ENCODE measurements at places on chromosomes 16 and 17.

- DNase-seq: no peak
These were observed 218.7 kb downstream of the NTN1 start for GRCh38 chr17:9239793-9240658.

DNA sequence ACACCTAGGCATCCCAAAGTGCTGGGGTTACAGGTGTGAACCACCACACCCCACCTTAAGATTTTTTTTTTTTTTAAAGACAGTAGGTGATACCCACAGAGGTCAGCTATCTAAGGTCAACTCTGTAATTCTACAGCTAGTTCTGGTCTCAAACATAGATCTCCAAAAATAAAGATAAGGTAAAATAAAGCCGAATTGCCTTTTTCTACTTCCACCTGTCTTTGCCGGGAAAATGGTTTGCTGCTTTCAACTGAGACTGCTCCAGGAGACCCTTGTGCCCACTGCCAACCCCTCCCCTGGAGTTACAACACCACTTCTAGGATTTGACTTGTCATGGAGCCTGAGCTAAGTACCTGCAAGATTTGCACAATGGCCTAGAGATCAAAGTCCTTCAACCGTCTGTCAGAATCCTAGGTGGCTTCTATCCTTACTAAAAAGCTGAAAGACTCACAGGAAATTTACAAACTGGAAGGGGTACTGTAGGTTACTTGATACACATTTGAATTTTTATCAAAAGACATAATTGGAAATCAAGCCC is 4.7 kb upstream of the CNOT1 start:
- no peak for DNase-seq

DNA sequence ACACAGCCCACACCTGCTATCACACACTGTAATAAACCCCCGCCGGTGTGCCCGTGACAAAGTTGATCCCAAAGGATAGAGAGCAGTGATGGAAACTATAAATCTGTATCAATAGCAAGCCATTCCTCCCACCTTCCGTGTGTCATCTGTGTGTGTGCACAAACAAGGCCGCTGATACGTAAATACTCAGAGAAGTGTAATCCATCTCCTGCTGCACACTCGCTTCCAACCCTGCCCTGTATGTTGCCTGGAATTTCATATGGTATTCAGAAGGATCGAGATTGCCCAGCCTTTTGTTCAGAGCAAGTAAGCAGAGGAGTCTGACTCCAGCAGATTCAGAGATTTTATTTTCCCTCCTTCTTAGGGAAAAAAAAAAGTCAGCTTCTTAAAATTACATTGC is 581.1 kb upstream of the ZFHX3 start:
- no peak for DNase-seq

GRCh38 chr17:8739097-8739496 is 5.5 kb downstream of the CCDC42 start:
- DNase-seq: no peak

DNA sequence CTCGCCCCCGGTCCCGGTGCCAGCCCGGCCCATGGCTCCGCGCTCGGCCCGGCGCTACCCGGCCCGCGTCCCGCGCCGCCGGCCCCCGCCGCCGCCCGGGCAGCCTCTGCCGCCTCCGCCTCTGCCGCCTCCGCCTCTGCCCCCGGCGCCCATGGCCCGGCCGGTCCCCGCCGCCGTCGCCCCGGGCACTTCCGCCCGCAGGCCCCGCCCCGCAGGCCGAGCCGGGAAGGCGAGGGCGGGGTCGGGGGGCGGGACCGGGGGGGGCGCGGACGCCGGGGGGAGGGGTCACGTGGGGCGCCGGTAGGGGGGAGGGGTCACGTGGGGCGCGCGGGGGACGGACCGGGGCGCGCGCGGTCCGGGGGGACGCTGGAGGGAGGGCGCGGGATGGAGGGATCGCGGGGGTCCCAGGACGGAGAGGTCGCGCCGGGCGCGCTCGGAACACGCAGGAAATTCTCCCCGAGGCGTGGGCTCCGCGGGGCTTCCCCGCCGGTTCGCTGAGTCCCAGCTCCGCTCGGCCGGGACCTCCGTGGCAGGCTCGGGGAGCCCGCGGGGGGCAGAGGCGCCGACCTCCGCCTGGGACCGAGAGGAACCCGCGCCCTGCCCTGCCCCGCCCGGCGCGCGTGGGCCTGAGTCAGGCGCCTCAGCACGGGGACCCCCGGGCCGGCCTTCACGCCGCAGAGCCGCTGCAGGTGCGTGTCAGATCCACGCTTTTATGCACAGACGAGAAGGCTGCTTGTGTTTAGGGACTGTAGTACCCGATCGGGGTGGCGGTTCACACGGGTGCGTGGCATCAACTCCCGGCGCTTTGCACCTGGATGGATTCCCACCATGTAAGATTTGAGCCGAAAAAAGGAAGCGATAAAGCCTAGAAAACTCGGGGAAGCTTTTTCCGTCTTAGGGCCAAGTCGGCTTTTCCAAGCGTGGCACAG is at the start of gene PGAP6:
PGAP6 (minus strand) TSS at position 190 of the 929 bp plus-strand sequence; CDS start at position 33, 157 bp downstream.
- DNase-seq: no peak

GRCh38 chr16:56571525-56571924 is 6.7 kb downstream of the MT4 start:
- no peak for DNase-seq

DNA sequence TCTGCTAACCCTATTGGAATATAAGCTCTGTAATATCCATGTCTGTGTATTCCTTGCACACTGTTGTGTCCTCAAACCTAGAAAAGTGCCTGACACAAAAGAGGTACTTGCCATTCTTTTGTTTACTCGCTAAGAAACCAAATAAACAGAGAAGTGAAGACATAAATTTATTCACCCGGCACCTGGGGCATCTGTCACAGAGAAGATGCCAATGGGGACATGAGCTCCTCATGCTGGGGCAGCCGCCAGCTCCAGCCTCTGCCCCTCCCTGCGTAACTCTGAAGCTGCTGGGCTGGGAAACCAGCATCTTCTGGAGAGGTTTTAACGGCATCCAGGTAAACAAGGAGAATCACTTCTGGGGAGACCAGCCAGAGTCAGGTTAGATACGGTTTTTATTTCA is 15.1 kb upstream of the CDRT4 start:
- no peak for DNase-seq

DNA sequence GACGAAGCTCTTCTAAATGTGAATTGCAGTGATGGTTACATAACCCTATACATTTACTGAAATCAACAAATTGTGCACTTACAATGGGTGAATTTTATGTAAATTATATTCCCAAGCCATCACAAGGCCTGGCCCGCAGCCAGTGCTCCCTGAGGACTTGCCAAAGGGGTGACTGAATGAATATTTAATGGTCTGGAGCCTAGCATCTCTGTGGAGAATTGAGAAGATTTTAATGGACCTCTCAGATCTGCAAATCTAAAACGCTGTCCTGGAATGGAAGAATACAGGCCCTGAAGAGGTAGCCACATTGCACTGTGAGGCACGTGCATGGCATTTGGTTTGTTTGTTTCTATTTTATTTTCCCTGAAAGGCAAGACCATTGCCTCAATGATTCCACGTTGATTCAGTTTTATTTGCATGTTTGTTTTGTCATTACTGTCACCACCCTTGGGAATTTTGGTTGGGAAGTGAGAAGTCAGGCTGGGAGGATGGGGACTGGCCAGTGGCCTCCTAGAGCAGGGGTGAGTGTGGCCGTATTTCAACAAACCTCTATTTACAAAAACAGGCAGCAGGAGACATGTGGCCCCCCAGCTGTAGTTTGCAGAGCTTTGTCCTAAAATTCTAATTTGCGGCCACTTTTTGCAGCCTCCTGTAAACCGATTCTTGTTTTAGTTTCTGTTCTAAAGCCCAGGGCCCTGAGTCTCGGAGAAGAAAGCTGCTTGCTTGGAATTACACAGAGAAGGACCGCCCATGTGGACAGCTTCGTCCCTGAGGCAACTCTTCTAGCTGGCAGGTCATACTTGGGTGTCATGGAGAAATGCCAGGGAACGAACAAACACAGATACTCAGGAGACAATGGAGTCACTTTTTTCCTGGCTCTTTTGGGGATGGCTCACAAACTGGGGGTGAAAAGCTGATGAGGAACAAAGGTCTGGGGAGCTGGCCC is 40.5 kb upstream of the GCSH start:
- DNase-seq: no peak

DNA sequence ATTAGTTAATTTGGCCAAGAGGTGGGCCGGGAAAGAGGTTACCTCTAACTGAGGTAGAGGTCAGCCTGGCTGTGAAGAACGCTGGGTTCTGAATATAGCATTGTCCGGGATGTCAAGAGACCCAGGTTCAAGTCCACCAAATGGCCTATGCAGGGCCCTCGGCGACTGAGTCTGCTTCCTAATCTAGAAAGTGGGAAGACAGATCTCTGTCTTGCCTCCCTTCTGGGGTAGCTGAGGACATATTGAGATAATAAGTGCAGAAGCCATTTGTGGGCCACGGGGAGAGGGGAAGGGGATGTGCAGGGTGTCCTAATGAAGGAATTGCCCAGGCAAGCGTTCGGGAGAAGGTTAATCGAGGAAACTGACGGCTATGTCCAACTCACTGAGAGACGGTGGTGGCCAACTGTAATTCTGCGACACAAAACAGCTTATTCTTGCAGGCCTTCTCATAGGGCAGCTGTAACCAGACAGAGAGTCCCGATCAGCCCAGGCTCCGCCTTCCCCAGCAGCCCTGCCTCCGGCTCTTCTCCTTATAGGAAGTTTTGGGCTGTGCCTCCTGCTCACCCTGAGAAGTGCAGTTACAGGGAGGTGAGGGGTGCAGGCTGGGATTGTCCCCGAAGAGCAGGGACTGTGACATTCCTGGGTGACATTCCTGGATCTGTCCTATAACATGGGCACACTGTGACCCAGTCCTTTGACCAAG is 15.9 kb downstream of the HASPIN start:
- DNase-seq: no peak
